ENCODE measurements at places on chromosomes 3 and 15.

- DNase-seq, result no peak
Observed at GRCh38 chr3:25427563-25427941, 511 bp upstream of the RARB start.

GRCh38 chr3:186160691-186161243 lies 51.9 kb upstream of the ETV5 start:
- DNase-seq, result no peak

GRCh38 chr3:127949446-127950055 lies 34.5 kb downstream of the KBTBD12 start:
- no peak for DNase-seq

GRCh38 chr15:75640483-75641178 lies 607 bp upstream of the IMP3 start:
- no peak for DNase-seq

- DNase-seq, result no peak
Observed at GRCh38 chr3:37768107-37768809, 93.4 kb upstream of the CTDSPL start.

DNA sequence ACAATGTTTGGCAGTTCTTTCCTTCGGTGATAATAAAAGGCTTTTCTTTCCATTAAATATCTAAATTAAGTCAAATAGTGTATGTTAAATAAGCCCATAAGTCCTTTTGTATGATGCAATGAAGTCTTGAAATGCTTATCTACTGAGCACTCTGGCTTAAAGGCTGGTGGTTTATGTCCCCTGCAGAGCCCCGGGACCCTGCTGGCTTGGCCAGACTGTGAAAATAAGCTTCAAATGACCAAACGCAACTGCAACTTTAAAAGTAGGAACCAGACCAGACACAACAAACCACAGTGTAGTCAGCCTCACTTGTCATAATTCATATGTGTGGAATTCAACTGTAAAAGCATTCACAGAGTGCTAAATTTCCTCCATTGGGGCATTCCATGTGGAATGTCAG lies 72.5 kb downstream of the FOXP1 start:
- DNase-seq, result no peak

DNA sequence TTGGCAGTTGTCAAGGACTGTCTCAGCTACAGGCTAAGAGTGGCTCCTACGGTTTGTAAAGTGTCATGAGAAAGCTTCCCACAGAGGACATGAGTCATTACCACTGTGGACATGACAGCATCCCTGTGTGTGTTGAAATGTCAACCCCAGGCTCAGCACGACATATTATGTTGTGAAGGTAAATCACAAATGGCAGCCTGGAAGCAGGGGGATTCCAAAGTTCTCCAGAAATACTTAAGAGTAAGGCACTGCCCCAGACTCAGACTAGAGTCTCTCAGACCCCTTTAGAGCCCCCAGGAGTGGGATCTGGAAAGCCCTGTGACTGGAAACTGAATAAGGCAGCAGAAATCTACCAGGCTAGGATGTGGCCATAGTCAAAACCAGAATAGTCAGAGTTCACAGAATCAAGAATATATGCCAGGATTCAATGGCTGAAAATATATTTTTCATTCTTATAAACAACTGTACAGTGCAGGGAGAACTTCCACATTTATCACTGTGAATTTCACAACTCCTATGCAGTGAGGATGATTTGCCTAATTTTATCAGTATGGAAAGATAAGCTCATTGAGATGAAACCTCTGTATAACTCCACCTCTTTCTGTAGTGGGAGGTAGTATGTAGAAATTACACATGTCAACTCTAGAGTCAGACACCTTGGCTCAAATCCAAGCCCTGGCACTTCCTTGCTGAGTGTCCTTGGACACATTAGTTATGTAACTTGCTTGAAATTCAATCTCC lies 237.1 kb upstream of the CFAP20DC start:
- DNase-seq, result no peak

- no peak for DNase-seq
Observed at GRCh38 chr15:50044904-50045303, 74.1 kb downstream of the ATP8B4 start.

DNA sequence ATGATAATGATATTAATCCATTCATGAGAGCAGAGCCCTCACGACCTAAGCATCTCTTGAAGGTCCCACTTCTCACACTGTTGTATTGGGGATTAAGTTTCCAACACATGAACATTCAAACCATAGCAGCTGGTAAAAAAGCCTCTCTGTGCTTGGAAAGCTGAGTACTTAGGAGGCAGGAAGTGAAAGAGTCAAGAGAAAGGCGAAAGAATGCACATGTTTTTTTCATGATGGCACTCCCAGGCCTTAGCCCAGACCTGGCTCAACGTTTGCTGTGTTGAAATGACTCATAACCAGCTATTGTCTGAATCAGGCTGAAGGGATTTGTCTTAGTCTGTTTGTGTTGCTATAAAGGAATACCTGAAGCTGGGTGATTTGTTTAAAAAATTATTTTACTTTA lies 84.4 kb upstream of the RGMA start:
- no peak for DNase-seq

DNA sequence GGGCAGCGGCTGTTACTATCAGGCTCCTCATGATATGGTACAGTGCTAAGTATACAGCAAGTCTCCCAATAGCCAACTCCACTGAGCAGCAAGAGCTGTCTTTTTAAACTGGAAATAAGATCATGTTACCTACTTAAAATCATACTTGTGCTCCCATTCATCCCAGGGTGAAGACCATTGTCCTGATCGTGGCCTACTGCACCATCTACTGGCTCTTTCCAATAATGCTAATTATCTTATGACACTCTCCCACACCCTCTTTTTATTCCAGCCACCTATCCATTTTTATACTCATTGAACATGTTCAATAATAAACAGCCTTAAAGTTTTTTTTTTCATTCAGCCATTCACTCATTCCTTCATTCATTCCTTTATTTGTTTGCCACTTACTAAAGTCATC lies 117.7 kb downstream of the GBE1 start:
- DNase-seq, result no peak

DNA sequence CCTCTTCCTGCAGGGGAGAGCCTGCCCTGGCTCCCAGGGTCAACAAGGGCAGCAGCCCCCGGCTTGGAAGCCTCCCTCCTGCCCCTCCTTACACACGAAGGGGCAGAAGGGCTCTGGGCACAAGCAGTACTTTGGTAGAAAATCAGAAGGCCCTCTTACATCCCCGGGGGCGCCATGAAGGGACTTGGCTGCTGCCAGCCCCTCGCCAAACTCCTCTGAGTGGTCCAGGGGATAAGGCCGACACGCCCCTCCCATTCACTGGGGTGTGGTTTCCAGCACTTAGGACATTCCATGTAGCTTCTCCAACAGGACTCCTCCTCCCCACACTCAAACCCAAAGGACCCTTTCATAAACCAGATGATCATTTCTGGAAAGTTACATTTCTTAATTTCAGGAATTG lies 1.2 kb upstream of the ST8SIA2 start:
- no peak for DNase-seq

- DNase-seq, result no peak
Observed at GRCh38 chr15:47944637-47945288, 176.0 kb upstream of the SLC24A5 start.

Measured in stimulated activated CD8-positive, alpha-beta memory T cell treated with anti-CD3 and anti-CD28 coated beads, Interleukin-4, amount 100 ng/mL, for 1 hour (primary cell).